ENCODE measurements at places on chromosomes 6 and 20.
A peak's percentile ranks its signal among the peaks of the same experiment; 100 is the strongest.

GRCh38 chr6:142400495-142400894 is 98.7 kb downstream of the ADGRG6 start:
- no peak for DNase-seq

GRCh38 chr6:97023982-97024381 is 99.5 kb downstream of the KLHL32 start:
- peak; percentile 13 for DNase-seq

GRCh38 chr6:34901930-34902329 is 12.9 kb downstream of the ANKS1A start:
- DNase-seq: no peak

DNA sequence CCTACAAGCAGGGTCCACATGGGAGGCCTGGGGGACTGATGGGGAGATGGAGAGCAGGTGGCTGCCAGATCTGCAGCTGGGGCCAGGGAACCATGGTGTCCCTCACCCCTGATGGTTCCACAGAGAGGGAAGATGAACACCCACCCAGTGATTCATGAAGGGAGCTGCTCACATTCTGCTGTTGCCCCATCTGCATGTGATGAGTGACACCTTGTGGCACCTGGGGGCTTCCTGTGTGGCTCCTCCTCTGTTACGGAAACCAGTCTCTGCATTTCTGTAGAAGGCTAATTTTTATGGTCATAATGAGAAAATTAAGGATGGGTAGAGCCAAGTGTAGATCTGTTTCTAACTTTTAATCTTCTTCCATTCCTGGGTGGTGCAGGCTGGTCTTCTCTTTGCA is 217.1 kb downstream of the SMOC2 start:
- no peak for DNase-seq

- DNase-seq: no peak
Measured at GRCh38 chr6:107819964-107820337, 4.2 kb downstream of the SCML4 start.

DNA sequence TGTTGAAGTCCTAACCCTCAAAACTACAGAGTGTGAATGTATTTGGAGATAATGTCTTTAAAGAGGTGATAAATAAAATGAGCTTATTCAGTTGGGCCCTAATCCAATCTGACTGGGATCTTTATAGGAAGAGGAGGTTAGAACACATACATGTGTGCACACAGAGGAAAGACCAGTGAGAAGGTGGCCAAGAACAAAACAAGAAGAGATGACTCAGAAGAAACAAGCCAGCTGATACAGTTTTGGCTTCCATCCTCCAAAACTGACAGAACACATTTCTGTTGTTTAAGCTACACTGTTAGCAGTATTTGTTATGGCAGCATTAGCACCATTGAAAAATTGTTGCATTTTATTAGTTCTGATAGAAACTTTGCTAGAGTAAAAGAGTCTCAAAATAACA is 609.3 kb upstream of the IMPG1 start:
- no peak for DNase-seq

GRCh38 chr6:42200035-42200434 is 5.3 kb upstream of the GUCA1B start:
- DNase-seq: no peak

GRCh38 chr20:44728801-44729443 is 13.8 kb downstream of the CCN5 start:
- DNase-seq: peak; percentile 80

DNA sequence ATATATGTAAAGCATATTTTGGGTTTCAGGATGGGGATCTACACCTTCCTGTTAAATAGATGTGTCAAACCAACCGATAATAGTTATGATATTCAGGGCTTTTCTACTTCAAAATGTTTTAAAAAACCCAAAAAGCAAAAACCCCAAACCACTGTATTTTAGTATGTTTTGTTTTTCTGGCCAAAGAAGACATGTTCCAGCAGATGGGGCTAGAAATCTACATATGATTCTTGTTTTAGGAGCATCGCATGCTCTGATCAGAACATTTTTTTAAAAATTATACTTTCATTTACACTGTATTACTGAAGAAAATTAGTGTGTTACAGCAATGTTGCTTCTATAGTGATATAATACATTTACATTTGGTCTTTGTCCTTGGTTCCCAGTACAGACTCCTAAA is 11.0 kb downstream of the RMND1 start:
- no peak for DNase-seq

GRCh38 chr20:24334830-24335229 is 134.6 kb upstream of the SYNDIG1 start:
- DNase-seq: no peak

GRCh38 chr6:169857343-169858292 is 106.2 kb downstream of the ERMARD start:
- DNase-seq: no peak

GRCh38 chr6:156423829-156424228 is 353.3 kb upstream of the ARID1B start:
- no peak for DNase-seq

- no peak for DNase-seq
Measured at GRCh38 chr6:108612852-108613251, 52.1 kb downstream of the FOXO3 start.

DNA sequence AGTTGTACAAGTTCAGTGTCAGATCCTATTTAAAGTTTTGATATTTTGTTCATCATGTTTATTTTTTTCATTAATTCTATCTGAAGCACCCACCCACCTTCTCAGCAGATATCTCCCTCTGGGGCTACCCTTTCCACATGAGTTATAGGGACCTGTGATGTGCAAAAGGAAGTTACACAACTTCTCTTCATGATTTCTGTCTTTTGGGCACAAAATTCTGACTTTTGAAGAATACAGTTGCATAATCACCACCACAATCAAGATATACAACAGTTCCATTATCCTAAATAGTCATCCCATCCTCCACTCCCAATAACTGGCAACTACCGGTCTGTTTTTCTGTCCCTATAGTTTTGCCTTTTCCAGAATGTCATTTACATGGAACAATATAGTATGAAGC is 13.8 kb upstream of the FUCA2 start:
- no peak for DNase-seq

DNA sequence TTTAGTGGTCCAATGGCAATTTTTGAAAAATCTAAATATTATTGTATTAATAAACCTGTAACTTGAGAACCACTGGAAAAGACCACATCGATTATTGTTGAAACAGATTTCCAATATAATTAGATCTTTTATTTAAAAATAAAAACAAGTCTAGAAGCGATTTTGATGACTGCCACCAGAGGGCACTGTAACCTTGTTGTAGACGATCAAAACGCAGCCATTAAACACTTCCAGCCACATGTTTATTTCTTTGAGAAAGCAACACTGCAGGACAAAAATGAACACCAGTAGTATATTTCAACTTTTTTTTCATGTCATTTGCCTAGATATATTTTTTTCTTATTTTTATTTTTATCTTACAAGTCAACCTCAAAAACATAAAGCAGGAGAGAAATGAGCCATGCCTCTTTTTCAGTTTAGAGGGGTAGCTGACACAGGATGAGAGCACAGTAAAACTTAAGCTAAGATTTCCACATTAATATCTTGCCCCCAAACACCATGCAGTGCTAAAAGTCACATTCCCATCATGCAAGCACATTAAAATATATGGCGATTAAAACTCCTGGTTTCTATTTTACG is 115.4 kb downstream of the OPRM1 start:
- peak; percentile 23 for DNase-seq

GRCh38 chr20:32004963-32005362 is 5.3 kb upstream of the CCM2L start:
- DNase-seq: no peak

GRCh38 chr6:1679688-1680068 is 70.0 kb downstream of the FOXC1 start:
- DNase-seq: no peak

DNA sequence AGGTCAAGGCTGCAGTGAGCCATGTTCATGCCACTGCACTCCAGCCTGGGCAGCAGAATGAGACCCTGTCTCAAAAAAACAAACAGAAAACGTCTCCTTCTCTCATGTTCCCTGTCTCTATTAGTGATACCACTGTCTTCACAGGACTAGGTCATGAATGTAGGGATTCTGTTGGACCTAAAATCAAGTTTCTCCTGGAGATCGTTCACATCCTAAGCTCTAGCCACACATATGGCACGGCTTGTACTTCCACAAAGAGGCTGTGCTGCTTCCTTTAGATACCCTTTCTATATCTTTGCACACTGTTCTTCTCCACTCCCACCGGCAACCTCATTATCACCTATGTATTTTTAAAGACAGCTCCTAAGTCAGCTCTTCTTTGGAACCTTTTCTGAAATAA is 96.5 kb downstream of the ADGRG6 start:
- no peak for DNase-seq

- DNase-seq: no peak
Measured at GRCh38 chr20:872855-873520, 39.5 kb downstream of the FAM110A start.

- DNase-seq: no peak
Measured at GRCh38 chr20:45416917-45417316, 976 bp downstream of the PIGT start.

GRCh38 chr6:137036566-137037300 is 8.0 kb downstream of the IL20RA start:
- DNase-seq: no peak

DNA sequence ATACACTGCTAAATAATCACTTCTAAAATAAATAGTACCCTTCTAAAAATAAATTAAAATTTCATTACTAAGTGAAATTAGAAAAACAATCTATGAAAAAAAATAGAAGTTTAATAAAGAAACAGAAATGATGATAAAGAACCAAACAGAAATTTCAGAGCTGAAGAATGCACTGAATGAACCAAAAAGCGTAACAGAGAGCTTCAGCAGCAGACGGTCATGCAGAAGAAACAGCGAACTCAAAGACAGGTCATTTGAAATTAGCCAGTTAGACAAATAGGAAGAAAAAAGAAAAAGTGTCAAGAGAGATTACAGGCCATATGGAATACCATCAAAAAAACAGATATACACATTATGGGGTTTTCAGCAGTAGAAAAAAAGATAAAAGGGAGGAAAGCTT is 706.7 kb downstream of the TBC1D32 start:
- no peak for DNase-seq

DNA sequence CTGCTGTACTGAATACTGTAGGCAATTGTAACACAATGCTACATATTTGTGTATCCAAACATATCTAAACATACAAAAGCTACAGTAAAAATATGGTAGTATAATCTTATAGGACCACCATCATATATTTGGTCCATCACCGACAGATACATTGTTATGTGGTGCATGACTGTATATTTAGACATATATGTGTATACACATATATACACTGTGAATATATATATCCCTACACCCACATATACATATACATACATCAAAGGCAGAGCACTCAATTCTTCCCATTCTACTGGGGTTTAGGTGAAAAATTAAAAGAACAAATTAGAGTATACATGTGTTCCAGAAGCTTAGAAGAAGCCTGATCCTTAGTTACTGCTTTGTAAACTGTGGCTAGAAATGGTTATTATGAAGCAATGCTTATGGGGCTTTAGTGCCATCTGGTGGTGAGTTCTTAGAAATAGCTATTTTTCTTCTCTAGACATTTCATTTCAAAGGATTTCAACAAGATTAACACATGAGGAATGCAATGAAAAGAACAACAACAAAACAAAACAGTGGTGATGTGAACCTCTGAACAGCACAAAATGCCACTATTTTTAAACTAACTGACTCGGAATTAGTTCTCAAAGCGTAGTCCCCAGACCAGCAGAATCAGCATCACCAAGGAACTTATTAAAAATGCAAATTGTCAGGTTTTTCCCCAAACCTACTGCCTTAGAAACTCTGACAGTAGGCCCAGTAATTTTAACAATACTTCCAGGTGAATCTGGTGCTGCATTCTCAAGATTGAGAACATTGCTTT is 38.0 kb downstream of the PKHD1 start:
- no peak for DNase-seq

- DNase-seq: no peak
Measured at GRCh38 chr6:147586044-147586443, 77.6 kb downstream of the SAMD5 start.

- no peak for DNase-seq
Measured at GRCh38 chr6:14819840-14820420, 425.9 kb upstream of the JARID2 start.

All from DMS 273 treated with DMSO at 0.1 percent for 48 hours (cell line).